Thoracic aorta endothelial cell (primary cell): ENCODE measurements at places on chromosomes 3 and 15. TPM values are rescaled to one million over a fixed set of nuclear protein-coding genes. Genes with fewer than 3 reads are reported as not detected.

TIGIT gene
- not detected in 2 replicates for total RNA-seq

PARP15 gene
- total RNA-seq, result 0.53 and 0.57 TPM in 2 replicates

ALDH1A3 gene
- 23.6 and 30.6 TPM in 2 replicates for total RNA-seq

HEMK1 gene
- total RNA-seq, result 10.8 and 12.0 TPM in 2 replicates

SLC12A8 gene
- 0.29 and 0.80 TPM in 2 replicates for total RNA-seq

FBXO40 gene
- not detected in 2 replicates for total RNA-seq

DGKG gene
- 0.13 and 0.36 TPM in 2 replicates for total RNA-seq

UBE2E2 gene
- 37.5 and 38.3 TPM in 2 replicates for total RNA-seq
